ENCODE measurements at places on chromosomes 6 and 20.

DNA sequence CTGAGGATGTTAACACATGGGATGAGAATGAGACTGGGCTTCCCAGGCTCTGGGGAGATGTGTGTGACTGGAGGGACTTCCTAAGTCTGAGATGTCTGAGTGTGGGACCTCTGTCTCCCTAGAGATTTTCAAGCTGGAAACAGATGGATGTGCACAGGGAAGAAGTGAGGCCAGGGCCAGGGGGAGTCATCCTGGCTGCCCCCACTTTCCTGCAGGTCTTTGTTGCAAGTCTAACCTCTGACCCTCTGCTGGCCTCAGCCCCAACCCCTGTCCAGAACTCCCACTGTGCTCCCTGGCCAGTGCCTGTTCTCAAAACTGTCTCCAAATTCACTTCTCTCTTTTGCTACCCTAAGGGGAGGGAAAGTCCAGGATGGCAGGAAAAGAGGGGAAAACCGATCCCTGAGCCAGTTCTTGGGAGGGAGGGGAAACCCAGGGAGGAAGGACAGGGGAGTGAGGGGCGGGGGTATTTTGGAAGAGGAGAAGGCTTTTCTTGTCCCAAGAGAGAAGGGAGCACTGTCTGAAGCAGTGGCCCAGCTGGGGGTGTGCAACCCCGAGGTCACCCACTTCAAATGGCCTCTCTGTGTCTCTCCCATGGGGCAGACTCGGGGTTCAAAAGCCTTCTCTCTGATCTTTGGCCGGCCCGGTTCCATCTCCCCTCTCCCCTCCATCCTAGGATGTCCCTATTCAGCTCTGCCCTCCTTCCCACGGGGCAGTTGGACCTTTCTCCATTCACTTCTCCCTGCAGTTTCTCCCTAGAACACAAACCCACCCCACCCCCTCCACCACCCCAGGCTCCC, 3.1 kb downstream of the PPP1R18 start:
- DNase-seq: no peak

- DNase-seq: no peak
Measured at GRCh38 chr20:50691573-50692551, 520 bp upstream of the RIPOR3 start.

GRCh38 chr6:1065986-1066385, 245.9 kb upstream of the FOXQ1 start:
- DNase-seq: no peak

- DNase-seq: peak; percentile 16
Measured at GRCh38 chr6:153485072-153485471, 354.0 kb upstream of the RGS17 start.

DNA sequence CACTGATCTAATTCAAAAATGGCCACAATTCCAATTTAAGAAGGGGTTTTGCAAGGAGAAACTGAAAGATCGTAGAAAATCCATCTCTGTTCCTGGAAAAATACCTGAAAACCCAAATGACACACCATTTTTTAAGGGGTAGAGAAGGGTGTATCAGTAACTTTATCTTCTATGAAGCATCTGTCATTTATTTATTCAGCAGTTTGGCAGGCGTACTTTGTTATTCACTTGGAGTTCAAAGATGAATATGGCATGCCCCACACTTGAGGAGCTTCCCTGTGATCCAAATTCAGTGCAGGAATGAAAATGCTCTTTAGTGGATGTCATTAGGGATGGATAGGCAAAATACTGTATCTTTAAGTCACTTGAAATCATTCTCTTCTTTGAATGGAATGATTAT, 7.2 kb downstream of the HINT3 start:
- no peak for DNase-seq

- no peak for DNase-seq
Measured at GRCh38 chr6:30149858-30150550, 11.0 kb downstream of the TRIM10 start.

DNA sequence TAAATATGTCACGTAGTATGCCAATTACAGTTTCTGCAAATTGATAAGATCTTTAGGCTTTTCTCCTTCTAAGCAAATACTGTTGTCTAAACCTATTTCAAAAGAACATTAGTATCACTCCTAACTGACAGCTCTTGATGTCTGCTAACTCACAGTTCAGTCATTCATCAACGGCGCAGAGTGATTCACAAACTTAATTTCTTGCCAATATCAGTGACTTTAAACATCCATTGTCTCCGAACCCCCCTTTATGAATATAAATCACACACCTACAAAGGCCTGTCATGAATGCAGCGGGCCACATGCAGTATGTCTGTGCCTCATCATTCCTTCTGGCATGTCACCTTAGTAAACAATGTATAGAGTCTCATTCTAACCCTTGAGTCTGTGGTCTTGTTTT, 420.6 kb downstream of the CDC5L start:
- DNase-seq: no peak

DNA sequence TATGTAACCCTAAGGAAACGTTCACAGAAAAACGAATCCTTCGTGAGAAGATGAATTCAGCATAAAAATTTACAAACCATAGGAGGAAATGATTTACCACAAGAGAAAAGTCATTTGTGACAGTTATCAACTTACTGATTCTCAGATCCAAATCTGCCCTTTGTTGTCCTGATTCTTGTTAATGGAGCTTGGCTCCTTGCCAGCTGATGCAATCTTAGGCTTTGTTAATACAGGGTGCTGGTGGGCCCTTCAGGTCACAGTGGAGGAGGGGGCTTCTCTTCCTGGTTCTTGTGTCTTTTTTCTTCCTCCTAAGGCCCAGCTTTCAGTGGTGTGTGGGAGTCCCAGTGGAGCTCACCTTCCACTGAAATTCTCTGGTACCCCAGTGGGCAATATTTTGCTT, 108.4 kb upstream of the MAP3K7 start:
- no peak for DNase-seq

Measured in NCI-H526 (cell line).